ENCODE measurements at places on chromosomes 6 and 20.
A peak's percentile ranks its signal among the peaks of the same experiment; 100 is the strongest.

- DNase-seq: peak; percentile 50
These were observed at the start of gene SRC for GRCh38 chr20:37345339-37346235. TSS of gene SRC (plus strand) at chr20:37346140. CDS start at chr20:37384154, 38,014 bp downstream.

- no peak for DNase-seq
These were observed 306.8 kb downstream of the FOXC1 start for GRCh38 chr6:1916334-1917070.

DNA sequence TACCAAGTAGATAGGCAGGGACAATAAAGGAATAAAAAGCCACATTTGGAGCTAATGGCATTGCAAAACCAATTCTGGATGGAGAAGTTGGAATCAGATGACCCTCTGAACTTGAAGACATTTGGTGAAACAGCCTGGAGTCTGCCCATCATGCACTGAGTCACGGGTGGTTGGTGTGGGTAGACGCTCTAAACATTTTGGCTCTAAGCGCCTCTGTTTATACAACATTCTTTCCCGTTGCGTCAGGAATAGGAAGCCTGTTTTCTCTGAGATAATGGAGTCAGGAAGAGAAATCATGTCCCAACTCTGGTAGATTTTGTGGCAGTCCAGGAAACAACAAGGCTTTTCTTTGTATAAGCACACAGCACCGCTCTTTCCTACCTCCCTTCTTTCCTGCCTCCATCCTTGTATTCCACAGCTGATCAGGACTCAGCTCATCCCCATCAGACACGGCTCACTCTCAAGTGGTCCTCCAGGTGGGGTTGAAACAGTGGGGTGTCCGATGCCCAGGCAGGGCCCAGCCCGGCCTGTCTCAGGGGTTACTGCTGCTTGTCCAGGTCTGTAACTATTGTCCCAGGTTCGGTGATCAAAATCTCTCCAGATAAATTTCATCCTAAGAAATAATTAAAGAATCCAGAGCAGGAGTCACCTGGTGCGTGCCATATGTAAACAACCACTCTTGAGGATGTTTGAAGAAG, 12.1 kb upstream of the RAMACL start:
- DNase-seq: no peak

- no peak for DNase-seq
These were observed 5.0 kb downstream of the MANBAL start for GRCh38 chr20:37294262-37294981.

DNA sequence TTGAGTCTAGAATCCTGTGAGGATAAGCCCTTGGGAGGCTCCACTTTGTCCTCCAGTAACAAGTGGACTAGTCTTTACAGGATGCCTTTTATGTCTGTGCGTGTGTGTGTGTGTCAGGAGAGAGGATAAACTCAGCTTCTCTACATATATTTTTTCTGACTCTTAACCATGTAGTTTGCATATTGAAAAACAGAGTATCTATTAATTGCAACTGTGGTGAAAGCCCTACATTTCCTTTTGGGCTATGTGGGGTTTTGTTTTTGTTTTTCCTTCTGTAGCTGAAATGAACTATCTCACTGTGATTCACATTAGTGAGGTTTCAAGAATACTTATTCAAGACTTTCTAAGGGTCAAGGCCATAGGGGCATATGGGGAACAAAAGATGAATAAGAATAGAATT, 17.7 kb downstream of the TPBG start:
- no peak for DNase-seq

DNA sequence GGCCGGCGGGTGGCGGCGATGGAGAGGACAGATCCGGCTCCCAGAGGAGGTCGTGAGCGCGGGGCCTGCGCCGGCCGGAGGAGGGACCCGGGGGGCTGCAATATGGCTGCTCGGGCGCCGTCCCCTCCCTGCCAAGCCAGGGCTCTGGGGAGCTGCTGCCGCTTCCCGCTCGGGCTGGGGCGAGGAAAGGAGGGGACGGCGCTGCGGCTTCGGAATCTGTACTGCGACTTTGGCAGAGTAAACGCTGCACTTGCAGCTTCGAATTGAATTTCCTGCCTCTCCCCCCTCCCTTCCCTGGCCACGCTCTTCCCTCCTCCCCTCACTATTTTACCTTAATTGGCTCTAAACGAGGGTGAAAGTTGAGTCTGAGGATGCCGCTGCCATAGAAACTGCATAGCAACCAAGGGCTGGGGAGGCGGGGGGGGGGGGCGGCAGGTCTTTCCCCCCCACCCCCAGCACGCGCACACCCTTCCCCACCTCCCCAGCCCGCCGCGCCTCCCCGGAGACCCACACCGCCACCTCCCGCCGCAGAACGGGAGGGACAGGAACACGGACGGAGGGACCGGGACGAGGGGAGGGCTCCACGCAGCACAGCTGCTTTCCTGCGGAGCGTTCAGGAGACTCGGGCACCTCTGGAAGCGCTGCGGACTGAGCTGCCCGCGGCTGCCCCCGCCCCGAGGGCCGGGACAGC, 93.9 kb downstream of the RNASET2 start:
- peak; percentile 43 for DNase-seq

GRCh38 chr6:54729716-54730115, 116.9 kb upstream of the FAM83B start:
- no peak for DNase-seq

DNA sequence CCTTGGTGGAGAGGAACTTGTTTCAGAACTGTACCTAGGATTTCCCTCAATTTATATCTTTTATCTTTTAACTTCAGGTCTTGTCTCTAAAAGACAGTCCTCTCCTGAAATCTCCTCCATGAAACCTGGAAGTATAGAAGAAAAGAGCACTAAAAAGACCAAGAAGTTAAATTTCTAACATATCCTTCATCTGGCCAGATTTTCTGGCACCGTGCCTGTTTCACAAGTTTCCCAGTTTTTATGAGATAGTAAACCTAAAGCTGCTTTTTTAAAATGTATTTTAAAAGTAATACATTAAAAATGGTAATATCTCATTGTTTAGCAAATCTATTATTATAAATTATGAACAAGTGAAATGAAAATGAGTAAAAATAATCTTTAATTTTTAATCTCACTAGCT, 348.3 kb upstream of the RSPO3 start:
- DNase-seq: no peak

DNA sequence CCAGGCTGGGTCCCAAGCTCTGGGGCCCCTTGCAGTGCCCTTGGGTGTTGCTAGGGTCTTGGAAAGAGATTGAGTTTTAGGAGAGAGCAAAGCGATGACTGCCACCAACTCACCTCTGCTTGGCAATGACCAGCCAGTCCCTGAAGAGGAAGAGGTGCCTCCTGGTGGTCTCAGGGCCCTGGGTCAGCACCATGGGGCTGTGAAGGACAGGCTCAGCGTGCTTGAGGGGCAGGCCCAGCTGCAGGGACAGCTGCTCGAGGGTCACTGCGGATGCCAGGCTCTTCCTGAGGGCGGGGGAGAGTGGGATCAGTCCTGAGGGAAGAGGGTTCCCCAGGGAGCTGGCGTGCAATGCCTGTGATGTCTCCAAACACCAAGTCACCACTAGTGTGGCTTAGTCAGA, 50.8 kb upstream of the TAGAP start:
- no peak for DNase-seq
